GM04503 (cell line): ENCODE measurements at places on chromosomes 5 and 9.
A peak's percentile ranks its signal among the peaks of the same experiment; 100 is the strongest.

GRCh38 chr5:133291524-133291923, 239.7 kb downstream of the HSPA4 start:
- no peak for DNase-seq

DNA sequence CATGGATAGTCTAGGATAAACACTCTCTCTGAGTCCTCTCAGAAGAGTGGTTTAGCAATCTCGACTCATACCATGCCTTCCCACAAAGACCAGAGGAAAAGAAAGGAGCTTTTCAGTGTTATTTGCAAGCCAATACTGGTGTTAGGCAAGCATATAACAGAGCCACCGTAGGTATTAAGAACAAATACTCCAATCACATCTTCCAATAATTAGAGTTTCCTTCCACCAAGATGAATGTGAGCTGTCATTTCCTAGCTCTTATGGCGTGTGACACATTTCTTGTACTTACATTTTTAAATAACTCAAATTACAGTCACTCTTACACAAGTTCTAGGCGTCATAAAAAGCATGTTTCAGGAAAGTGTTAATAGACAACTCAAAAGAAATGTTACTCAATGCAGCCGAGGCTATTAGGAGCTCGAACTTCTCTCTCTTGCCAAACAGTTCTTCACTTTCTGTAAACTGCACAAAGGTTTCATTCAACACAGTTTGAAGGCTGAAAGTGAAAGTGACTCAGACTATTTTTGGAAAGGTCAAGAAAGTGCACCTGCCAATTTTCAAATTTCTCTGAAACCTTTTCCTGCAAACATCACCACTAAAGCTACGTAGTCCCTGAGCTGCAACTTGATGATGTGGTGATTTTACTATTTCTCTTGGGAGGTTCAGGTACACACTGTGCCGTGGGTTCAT, 153.8 kb downstream of the AUH start:
- peak; percentile 55 for DNase-seq

DNA sequence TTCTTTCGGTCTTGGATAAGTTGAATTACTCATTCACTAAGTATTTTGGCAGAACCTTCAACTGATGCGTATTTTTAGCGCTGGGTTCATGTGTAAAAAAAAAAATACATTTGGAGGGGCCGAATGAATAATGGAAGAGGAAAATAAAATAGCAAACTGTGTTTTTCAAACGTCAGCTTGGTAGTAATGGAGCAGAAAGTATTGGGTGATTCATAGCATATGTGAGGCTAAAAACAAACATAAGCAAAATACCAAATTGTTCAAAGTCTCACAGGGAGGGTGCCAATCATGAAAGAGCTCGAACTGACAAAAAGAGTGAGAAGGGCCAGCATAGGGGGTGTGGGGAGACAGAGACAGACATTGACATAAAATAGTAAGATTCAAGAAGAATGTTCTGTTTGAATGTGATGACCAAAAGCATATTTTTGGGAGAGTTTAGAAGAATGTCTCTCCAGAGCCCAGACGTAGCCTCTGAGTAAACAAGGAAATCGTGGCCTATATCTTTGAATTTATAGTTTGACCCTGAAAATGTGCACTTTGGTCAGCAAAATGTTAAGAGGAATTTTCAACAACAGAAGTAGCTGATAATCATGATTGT, 174.9 kb upstream of the HMHB1 start:
- DNase-seq = no peak

DNA sequence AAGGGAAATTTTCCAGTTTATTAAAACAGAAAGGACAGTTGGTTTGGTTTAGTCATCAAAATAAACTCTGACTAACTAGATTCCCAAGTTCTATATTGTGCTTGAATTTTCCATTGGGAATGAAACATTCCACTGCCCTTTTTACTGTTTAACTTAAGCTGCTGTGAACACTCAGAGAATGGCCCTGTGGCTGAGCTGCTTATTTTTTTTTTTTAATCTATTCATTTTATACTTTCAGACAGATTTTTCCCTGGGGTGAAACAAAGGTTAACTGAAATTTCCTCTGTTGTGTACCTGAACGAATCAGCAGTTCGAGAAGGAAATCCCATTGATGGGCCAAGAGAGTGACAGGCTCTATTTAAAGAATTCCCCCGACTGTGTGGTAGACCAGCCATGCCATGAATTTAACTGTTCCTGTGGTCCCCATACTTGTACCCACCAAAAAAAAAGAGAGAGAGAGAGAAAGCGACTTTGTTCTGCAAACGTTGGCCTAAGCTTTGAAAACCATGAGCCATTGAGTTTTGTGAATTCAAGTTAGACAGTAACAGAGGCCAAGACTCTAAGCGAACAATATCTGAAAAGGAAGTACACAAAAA, 138.7 kb upstream of the GRHPR start:
- no peak for DNase-seq

DNA sequence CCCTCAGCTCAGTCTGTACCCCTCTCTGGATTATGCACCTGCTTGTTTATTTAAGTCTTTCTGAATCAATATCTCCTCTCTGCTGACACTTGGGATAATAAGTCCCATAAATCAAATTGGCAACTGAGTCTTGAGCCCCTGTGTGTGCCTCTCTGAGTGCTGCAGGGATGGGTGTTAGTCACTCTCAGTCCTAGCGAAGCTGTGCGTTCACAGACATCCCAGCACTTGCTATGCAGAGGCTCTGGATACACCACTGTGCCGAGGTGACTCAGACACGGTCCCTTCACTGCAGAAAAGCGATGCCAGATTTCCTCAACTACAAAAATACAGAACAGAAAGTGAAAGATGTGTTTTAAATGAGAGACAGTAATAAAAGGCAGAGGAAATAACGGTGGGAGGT, 4.1 kb upstream of the KCNMB1 start:
- no peak for DNase-seq

DNA sequence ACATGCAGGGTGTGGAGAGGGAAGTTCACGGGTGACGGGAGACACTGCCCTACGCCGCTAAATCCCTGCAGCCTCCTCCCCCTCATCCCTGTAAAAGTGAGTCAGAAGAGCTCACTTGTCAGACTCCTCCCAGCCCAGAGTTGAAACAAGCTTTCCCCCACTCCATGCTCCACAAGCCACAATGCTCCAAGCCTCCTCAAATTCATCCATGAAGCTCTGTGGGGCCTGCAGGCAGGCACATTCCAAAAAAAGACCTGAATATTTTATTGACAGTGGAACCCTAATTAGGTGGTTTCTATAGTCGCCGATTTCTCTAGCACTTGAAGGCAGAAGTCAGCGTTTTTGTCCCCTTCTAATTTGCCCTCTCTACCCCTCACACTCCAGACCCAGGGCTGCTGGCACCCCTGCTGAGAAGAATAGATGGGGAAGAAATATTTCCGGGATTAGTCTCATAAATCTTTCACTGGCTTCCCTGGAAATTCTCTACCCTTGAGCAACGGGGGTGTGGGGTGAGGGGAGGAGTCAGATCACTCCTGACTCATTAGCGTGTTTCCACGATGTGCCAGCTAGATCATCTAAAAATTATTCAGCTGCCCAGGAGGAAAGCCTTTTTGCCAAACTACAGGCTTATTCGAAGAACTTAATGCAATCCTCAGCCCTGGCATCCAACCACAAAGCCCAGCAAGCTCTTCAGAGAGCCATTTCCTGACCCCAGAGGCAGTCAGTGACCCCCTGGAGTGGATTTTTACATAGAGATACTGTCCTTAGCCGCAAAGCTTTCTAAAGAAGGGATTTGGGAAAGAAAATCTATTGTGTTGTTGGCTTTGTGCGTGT, 97.1 kb downstream of the ENC1 start:
- peak; percentile 78 for DNase-seq

- DNase-seq = no peak
Observed at GRCh38 chr5:127832067-127832466, 128.9 kb downstream of the CCDC192 start.

DNA sequence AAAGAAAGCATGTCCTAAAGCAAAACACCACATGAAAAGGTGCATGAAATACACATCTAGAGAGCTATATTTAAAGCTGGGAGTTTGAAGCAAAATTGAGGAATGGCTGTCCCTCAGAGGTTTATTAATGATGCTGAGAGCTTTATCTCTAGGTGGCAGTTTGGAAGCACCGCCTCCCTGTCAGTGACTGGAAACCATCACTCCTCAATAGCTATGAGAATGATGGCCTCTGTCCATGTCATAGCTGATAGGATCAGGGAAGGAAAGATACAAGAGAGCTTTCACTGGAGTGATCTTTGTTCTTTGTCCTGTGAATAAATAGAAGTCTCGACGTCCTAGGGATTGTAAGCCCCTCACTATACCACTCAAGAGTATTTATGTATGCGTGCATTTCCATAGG, 110.5 kb downstream of the NUDT12 start:
- DNase-seq = no peak

DNA sequence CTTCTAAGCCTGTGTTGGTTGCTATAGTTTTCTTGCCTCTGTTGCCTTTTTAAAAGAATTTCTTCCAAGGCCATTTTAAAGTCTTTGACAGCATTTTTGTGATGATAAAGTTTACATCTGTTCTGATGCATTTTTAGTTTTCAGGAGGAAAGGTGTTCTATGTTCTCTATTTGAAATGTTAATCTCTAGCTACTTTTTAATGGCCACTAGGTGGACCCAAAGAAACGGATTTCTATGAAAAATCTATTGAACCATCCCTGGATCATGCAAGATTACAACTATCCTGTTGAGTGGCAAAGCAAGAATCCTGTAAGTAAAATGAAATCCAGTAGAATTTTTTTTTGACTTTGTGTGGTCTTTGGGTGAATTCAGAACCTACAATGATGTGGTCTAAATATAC, 60.2 kb downstream of the MELK start:
- no peak for DNase-seq

DNA sequence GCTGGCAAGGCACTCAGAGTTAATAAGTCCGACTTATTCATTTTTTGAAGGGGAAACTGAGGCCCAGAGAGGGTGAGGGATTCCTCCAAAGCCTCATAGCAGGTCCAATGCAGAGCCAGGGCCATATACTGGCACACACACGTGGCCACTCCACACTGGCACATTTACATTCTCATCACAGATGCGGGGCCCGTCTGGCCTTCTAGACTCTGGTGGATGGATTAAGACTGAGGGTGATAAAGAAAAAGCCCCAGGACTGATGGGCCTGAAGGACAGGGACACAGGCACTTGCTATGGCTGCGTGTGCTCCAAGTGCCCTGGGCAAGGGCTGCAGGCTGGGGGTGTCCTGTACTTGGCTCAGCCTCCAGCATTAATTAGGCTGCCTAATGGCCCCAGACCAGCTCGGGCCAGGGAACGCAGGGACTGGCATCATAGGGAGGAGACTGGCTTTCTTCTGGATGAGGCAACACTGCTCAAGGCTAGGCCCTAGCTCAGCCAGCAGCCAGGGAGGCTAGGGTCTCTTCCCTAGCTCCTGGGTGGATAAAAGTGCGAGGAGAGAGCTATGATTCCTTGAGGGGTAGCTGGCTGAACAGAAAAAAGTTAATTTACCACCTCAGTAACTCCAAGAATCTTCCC, 28.5 kb upstream of the CSF1R start:
- no peak for DNase-seq

- DNase-seq = no peak
Observed at GRCh38 chr9:110517483-110517882, 62.1 kb downstream of the SVEP1 start.

GRCh38 chr9:103431809-103432208, 436.7 kb downstream of the CYLC2 start:
- DNase-seq = no peak

GRCh38 chr5:3385991-3386519, 209.6 kb upstream of the IRX1 start:
- no peak for DNase-seq

DNA sequence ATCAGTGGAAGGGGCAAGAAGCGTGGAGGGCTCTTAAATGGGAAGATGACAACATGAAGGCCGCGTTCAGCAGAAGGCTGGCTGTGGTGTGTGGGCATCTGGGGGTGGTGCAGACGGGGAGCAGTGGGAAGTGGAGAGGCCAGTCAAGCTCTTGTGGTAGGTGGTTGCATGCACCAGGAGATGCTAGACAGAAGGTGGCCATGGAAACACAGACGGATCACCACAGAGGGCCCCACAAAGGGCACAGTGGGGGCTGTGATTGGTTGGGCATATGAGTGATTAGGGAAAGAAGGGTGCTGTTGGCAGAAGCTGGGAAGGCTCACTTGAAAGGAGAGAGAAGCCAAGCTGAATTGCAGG, 14.7 kb downstream of the MTMR12 start:
- no peak for DNase-seq

DNA sequence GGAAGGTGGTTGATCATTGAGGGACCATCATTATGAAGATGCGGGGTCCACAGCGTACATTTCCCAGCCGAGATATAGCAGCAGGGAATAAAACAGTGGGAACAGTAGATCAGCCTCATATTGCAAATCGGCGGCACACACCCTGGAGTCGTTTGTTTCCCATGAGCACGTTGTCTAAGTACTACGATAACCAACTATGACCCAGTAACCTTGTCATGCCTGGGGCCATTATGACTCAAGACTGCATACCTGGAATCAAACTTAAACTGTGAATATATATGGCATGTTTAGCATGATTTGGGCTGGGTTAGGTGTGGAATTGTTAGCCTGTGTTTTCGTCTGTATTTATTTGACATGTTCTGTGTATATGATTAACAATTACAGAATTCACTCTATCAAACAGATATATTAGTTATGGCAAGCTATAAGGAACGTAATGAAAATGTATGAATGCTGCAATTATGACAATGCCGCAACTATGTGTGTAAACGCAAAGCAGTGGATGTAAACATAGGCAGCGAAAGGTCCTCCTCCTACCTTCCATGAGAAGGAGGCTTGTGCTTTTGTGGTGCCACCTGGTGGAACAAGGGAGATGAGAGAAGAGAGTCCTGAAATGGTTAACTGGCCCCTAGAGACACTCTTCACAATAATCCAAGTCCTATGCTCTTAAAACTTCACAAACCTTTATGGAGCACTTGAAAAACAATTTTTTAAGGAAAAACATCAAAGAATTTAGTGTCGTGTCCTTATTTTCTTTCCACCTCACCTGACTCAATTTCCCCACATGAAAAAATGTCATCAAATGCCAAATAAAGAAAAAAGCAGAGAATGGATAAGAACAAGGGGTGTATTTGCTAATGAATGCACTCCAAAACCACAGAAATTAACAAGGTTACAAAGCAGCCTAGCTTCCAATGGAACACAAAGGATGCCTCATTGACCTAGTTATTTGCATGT, 47.1 kb downstream of the SEMA5A start:
- DNase-seq = no peak

DNA sequence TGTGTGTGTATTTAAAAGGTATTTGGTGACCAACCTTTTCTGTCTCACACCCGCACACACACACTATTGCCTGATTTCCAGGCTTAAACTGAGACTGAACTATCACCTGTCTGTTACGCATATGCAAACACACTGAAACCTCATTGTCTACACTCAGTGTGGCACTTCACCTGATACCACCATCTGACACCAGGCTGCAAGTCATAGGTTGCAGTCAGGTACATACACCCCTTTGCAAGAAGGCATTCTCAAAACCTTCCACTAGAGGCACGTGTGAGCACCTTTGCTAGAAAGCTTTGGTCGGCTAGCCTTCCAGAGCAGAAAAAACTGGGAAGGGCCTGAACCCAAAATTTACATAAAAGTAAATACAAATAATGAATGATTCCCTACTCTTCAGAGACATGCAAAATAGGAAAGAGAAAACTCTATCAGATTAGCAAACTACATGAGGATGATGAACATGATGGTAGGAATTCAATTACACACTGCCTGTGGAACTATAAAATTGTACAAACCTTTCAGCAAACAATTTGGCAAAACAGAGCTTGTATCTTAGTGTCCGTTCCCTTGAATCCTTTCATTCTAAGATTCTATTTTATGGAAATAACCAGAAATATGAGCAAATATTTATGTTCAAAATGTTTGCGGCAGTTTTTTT, 5.9 kb upstream of the FOXD1 start:
- DNase-seq = no peak

GRCh38 chr5:1772634-1773033, 27.0 kb downstream of the MRPL36 start:
- no peak for DNase-seq

GRCh38 chr9:6200761-6201160, 14.8 kb upstream of the IL33 start:
- no peak for DNase-seq
